ENCODE measurements at places on chromosomes 11 and 22.

GRCh38 chr11:121574801-121575200 lies 122.0 kb upstream of the SORL1-AS1 start:
- DNase-seq: no peak

DNA sequence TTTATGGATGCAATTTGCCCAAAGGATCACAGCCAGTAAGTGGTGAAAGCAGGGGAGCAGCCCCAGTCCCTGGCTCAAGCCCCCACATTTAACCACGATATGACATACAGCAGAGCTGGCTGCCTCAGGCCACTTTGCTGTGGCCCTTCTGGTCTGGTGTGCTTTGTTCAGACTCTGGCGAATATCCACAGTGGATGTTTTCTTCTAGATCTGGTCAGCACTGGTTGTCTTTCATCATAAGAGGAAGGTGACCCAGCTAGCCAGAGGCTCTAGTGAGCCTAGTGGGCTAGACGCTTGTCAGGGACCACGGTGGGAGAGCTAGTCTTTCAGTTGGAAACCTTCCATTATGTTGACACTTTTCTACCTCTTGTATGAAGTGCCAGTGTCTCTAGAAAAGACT lies 42.5 kb downstream of the DGCR2 start:
- no peak for DNase-seq

DNA sequence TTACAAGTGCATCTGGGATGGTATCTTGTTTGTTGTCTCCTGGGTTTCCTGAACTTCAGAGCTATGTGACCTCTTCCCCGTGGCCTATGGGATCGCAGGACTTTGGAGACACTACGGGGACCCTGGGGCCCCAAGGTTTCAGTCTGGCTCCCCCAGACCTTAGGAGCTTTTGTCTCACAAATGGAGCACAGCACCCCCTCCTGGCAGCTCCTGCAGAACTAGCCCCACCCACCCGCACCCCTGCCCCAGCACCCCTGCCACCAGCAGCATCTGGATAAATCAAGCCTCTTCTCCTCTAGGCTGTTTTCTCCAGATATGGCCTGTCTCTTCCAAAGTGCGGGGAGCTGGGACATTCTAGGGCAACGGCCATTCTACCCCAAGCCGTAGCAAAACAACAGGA lies 10.4 kb downstream of the RCOR2 start:
- DNase-seq: peak; percentile 16

- no peak for DNase-seq
Measured at GRCh38 chr11:64044730-64045393, 9.1 kb downstream of the FLRT1 start.

- no peak for DNase-seq
Measured at GRCh38 chr11:61783717-61784505, 8.5 kb downstream of the TMEM258 start.

DNA sequence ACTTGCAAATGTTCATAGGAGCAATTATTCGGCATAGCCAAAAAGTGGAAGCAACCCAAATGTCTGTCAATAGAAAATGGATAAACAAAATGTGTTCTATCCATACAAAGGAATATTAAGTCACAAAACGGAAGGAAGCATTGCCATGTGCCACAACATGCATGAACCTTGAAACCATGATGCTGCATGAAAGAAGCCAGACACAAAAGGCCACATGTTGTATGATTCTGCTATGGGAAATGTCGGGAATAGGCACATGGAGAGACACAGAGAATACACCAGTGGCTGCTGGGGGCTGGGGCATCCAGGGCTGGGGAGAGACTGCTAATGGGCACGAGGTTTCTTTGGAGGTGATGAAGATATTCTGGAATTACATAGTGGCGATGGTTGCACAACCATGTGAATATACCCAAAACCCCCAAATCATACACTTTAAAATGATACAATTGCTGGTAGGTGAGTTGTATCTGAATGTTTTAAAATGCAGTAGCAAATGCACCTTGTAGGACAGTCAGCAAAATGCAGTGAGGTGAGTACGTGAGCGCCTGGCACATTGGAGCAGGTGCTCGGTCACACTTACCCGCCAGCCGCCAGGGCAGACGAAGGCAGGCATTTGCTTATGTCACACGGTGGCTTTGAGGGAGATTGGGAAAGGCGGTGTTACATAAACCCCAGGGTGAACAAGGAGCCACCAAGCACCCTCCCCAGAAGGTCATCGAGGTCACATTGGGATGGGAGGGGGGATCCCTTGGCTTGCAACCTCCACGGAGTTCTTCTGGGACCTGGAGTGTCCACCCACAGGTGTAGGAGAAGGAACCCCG lies 6.3 kb upstream of the OSM start:
- no peak for DNase-seq

GRCh38 chr22:38930512-38930911 lies 26.9 kb upstream of the APOBEC3A start:
- DNase-seq: no peak

GRCh38 chr11:95378111-95378510 lies 147.1 kb upstream of the SESN3 start:
- no peak for DNase-seq

GRCh38 chr22:44610071-44610470 lies 91.9 kb upstream of the PRR5 start:
- no peak for DNase-seq

DNA sequence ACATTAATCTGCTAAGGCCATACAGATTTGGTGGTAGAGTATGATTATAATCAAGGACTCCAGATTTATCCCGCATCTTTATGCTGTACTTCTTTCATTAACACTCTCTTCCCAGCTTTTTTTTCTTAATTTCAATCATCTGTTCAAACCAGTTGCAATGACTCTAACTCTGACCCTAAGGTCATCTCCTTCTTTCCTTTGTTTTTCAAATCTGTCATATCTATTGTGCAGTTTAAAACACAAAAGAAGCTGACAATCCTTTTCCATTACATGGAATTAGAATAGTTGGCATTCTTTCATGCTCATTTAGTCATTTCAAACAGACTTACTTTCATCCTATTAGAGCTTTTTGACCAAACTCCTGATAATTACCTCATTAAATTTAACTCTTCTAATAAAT lies 53.6 kb upstream of the GRM5 start:
- no peak for DNase-seq

GRCh38 chr11:105357764-105358163 lies 218.2 kb upstream of the CARD18 start:
- DNase-seq: no peak

GRCh38 chr11:132590986-132591385 lies 941.3 kb downstream of the OPCML start:
- no peak for DNase-seq

GRCh38 chr11:95387325-95387724 lies 156.3 kb upstream of the SESN3 start:
- no peak for DNase-seq

GRCh38 chr22:44033694-44034093 lies 9.6 kb downstream of the PARVB start:
- DNase-seq: no peak

DNA sequence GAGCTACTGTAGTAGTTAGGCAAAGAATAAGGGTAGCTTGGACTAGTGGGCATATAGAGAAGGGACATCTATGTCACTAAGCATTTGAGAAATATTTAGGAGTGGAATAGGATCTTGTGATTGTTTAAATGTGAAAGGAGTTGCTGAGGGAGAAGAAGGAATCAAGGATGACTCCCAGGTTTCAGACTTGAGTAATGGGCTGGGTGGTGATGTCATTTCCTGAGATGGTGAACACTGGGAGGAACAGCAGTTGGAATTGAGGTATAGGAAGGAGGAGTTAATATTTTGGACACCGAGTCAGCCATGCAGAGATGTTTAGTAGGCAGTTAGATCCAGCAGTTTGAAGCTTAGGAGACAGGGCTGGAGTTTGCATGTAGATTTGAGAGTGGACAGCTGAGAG lies 40.1 kb downstream of the REXO2 start:
- DNase-seq: no peak

DNA sequence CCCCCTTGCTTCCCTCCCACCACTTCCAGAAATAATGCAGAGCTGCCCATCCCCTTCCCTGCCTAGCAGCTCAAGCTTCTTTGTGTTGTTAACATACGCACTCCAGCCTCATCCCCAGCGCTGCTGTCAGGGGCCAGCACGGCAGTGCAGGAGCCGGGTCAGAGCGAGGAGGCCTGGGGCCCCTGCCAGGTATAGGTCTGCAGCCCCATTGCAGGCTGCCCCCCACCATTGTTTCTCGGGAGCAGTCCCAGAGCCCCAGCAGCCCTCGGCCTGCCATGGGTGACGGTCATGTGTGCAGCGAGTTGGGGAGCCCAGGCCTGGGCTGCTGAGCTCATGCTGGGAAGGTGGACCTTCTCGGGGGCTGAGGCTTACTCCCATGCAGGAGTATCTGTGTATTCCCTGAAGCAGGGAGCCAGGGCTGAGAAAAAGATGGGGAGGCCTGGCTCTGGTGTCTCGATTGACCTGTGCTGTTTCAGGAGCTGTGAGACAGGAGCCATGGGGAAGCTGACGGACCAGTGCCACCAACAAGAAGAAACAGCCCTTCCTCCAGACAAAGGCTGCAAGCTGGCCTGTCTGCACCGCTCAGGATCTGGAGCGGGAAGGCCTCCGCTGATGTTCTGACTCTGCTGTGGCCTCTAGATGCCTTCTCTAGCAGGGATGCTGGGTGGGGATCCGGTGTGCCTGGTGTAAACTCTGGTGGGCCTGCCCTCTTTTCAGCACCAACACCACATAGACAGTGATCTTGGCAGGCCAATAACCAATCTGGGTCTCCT lies 220.5 kb upstream of the B3GAT1 start:
- DNase-seq: no peak

- no peak for DNase-seq
Measured at GRCh38 chr11:71298016-71298550, 45.7 kb upstream of the SHANK2 start.

- no peak for DNase-seq
Measured at GRCh38 chr11:62402960-62403730, 15.7 kb upstream of the SCGB1A1 start.

- DNase-seq: no peak
Measured at GRCh38 chr11:119615003-119615881, 113.8 kb downstream of the NECTIN1 start.

- DNase-seq: no peak
Measured at GRCh38 chr11:124085997-124086846, 29.0 kb upstream of the VWA5A start.

DNA sequence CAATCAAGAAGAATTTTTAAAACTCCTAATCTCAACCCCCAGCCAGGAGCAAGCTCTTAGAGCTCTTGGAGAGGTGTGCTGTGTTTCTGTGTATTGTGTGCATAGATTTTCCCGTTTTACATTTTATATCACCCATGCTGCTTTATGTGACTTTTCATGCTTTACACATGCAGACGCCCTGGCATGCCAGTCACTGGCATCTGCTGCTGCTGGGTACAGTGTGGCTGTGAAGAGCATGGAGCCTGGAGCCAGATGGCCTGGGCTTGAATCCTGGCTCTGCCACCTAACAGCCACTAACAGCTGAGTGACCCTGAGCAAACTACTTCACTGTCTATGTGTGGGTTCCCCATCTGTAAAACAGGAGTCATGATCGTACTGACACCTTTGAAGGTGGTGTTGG lies 23.1 kb downstream of the POLR3H start:
- DNase-seq: no peak

DNA sequence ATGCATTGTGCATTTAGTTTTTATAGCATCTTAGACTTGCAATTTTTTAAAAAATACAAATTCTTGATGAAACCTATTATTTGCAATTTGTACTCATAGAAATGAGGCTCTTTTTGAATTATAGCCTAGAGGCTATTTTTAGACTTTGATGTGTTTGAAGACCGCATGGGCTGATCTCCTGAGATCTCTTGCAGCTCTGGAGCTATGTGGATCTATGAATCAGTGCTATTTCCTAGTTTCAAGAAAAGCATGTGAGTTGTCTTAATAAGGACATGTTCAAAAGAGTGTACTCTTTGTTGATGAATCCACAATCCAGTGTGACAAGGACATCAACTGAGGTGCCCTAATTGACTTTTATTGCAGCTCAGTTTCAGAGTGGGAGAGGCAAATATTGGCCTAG lies 620.5 kb downstream of the ETS1 start:
- no peak for DNase-seq

GRCh38 chr22:46797355-46797754 lies 34.9 kb downstream of the TBC1D22A start:
- no peak for DNase-seq

GRCh38 chr11:67420646-67421429 lies 5.4 kb downstream of the CARNS1 start:
- DNase-seq: peak; percentile 97

DNA sequence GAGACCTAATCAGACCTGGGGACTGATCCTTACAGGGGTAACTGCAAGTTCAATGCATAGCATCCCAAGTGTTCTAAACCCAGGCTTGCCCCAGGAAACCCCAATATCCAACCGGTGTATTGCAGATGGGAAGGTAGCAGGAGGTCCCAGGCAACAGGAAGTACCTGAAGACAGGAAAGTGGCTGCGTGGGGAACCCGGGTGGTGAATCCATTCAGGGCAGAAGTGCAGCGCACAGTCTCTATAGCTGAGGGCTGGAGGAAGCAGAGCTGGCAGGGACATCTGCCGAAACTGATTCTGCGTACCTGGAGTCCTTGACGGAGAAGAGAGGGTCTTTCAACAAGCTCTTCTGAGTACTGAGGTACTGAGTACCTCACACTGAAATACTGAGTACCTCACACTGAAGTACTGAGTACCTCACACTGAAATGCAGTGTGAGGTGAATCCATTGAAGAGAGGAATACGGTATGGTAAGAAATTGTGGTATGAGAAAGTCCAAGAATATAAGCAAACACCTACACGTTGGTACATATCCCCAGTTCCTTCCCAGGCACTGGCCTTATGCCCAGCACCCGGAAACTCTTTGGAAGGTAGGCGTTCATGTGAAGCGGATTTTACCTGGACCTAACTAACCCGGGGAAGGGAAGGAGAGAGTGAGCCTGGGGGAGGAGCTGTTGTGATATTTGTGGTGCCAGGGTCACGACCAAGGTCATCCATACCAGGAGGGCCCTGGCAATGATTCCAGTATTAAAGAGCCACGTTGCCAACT lies 20.1 kb downstream of the SCN4B start:
- DNase-seq: no peak

DNA sequence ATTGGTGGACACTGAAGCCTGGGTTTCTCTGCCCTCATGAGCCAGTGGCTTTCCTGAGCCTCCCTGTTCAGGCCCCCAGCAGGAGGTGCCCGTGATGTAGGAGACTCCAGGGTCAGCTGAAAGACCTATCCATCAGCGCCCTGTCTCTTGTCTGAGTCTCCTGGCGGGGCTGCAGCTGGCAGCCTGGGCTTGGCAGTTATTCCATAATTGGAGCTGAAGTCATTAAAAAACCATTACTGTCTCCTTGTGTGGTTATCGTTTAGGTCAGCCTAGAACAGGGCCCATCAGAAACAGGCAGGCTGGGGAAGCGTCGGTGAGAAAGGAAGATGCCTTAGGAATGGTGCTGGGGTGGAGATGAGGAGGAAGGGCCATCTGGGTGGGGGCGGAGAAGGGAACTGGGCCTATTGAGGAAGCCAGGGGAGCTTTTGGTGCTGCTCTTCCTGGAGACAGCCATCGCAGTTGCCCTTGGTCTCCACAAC lies 5.0 kb downstream of the TUB start:
- no peak for DNase-seq

Measured in activated naive CD4-positive, alpha-beta T cell (primary cell).